Astrocyte of the spinal cord (primary cell): ENCODE measurements at places on chromosomes 13 and 19.

GRCh38 chr13:29934531-29935308 lies 84.3 kb upstream of the UBL3 start:
- DNase-seq, result no peak

GRCh38 chr19:11421371-11422098 lies 2.4 kb upstream of the RGL3 start:
- no peak for DNase-seq

GRCh38 chr13:50936679-50937078 lies 27.1 kb downstream of the RNASEH2B start:
- DNase-seq, result no peak

DNA sequence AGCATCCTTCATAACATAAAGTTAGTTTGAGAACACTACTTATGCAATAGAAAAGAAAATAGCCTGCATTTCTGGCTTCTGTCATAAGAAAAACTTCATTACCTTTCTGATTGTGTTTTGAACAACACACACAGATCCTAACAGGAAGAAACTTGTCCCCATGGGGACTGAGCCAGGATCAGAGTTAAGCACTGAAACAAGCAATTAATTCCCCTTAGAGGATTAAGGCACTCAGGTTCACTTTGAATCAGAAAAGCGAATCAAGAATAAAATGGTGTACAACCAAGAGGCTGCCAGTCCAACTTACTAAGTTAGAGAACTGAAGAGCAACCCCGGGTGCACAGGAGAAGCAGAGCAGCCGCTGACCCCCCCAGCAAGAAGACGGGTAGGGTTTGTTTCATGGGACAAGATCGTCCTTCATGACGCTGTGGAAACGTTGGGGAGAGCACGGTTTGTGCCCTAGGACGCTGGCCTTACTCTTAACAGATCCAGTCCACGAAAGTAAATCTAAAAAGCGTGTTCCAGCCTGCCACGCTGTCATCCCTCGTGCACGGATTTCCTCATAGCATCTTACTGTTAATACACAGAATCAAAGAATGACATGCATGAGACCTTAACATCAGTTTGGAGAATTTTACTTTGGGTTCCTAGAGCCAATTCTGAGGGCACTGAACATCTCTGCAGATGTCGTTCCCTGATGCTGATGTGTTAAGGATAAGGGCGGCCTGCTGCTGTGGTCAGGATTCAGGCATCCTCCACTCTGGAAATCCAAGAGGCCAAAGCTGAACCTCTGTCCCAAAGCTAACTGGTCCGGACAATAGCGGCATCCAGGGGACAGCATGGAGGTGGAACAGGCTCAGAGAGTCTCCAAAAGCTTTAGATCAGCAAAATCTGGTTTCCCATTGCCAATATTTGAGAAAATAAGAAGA lies 46.4 kb downstream of the GGACT start:
- DNase-seq, result no peak

- DNase-seq, result no peak
Observed at GRCh38 chr13:74197677-74198429, 63.6 kb upstream of the KLF12 start.

DNA sequence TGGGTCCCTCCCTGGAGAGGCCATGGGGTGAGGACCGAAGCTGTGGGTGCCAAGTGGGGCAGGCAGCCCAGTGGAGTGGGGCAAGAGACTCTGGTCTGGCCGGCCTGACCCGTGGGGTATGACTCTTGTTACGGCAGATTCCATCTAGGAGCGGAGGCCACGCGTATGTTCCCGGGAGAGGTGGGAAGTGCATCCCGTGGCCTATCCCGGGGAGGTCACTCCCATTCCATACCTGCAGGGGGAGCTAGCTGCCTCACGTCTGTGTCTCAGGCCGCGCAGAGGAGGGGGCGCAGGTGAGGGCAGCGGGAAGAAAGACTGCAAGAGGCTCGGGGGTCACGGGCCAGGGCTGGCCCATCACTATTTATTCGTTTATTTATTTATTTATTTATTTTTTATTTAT lies 4.9 kb downstream of the CSNK1G2 start:
- no peak for DNase-seq

DNA sequence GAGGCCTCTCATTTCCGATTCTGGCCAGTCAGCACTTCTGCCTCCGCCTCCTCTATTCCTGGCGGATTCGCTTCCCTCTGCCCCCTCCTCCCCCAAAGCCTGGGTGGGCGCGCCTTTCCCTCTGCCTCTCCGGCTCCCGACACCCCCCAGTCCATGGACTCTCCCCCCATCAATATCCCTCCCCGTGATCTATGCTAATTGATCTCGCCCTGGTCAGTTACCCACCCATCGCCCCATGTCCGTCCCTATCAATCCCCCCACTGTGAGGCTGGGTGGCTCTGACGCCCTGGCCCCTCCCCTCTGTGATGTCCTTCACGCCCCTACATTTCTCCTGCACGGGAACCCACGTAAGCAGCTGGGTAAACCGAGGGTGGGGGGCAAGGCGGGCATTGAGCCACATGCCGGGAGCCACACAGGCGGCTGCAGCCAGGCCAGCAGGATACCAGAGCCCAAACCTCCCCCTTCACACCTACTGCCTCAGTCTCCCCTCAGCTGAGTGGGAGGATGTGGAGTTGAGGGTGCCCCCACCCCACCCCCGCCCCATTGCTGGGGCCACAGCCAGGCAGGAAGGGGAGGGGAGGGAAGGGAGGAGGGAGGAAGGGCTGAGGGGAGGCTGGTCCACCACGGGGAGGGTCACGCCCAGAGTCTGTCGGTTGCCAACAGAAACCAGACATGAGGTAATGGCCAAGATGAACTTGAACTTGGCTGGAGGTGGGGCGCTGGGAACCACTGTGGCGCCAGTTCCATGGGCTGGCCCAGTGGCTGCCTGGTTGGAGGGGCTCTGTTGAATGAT lies 21.0 kb downstream of the SMIM24 start:
- DNase-seq, result peak; percentile 97

DNA sequence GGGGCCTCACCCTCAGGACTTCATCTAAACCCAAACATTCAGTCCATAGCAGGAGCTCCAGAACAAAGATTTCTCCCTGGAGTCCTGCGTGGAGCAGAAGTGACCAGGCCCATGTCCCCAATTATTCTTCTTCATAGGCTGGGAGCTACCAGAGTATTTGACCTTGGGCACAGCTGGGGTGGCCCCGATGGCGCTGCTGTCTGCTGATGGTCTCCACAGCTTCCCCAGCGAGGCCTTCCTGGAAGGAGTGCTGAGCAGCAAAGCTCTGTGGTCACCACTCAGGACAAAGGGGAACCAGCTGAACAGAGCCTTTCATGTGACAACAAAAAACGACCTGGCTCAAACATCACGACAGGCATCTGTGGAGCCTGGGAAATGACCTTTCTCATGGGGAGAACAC lies 62.7 kb upstream of the ARGLU1 start:
- no peak for DNase-seq

GRCh38 chr13:49869519-49869918 lies 66.6 kb downstream of the SPRYD7 start:
- peak; percentile 22 for DNase-seq

GRCh38 chr13:67651908-67652465 lies 421.9 kb upstream of the PCDH9 start:
- no peak for DNase-seq

DNA sequence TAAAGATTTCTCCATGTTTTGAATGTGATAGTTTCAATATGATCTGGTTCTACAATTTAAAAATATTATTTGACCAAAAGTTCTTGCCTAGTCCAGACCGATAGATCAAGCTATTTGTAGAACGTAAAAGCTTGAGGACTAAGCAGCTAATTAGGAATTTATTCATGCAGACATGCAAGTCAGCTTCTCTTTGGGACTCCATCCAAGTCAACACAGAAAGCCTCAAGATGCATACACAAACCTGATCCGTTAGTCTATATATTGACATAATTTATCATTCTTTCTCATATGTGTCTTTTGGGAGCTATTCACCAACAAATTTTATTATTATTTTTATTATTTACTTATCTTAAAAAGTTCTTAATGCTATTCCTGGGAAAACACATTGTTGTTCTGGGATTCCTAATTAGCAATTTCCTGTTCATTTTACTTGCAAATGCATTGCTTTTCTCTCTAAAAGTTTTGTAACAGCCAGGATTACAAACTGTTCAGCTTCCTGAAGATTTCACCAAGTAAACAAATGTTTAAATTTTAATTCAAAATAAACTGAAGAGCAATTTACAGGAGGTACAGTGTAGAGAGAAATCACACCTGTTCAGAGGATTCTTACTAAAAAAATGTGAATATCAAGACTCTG lies 375.3 kb downstream of the GPC5 start:
- DNase-seq, result no peak

GRCh38 chr13:59479629-59480028 lies 684.1 kb downstream of the DIAPH3 start:
- no peak for DNase-seq

DNA sequence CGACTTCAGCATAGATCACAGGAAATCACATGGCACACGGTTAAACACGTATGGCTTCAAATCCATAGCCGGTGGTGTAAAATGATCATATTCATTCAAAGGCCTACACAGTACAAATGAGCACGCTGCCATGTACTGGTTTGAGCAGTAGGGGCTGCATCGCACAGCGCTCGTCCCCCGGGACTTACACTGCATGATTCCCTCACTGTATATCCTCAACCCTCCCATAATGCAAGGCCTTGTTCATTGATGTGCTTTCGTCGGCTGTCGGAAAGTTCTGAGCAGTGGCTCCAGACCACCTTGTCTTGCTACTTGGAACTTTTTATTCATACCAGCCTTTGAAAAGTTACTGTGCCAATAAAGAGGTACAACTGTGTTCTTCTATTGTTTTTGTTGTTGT lies 578.2 kb downstream of the MYO16 start:
- no peak for DNase-seq

GRCh38 chr13:30156270-30156669 lies 151.1 kb downstream of the KATNAL1 start:
- no peak for DNase-seq

- no peak for DNase-seq
Observed at GRCh38 chr19:5394551-5395505, 54.2 kb upstream of the PTPRS start.

DNA sequence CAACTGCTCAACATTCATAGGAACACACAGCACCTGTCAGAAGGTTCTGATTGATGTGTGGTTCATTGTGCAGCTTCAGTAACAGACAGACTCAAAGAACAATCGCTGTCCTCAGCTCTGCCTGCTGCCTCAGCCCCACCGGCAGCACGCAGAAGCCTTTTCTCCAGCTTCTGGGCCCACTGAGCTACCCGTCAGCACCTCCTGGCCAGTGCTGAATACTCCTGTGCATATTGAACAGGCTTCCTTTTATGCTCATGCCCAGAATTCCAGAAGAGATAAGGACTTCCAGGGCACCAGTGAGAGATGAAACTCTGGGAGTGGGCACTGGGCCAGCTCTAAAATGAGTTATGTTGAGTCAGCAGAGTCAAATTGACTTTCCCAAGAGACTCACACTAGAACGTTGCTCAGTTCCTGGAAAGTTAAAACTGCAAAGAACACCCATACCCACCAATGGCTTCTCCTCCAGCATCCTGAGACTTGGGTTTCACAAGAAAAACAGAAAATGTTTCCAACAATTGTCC lies 119.3 kb downstream of the COL4A1 start:
- DNase-seq, result peak; percentile 73

DNA sequence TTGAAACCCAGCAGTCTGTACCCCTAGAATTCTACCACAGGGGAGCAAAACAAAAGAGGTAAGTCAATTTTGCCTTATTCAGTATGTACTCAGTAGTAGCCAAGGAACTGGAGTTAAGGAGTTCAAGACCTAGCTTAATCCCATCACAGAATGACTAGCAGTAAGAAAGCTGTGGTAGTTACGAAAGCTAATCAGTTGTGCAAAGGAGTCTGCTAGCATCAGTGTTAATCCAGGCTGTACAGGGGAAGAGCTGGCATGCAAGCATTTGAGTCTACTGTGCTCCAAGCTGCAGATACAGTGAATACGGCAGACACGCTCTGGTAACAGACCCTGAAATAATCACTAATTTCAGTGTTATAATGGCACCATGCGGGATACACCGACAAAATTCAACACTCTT lies 4.7 kb downstream of the DNMT1 start:
- no peak for DNase-seq
